Naive thymus-derived CD8-positive, alpha-beta T cell (primary cell): ENCODE measurements at places on chromosomes 2 and 18. TPM values are rescaled to one million over a fixed set of nuclear protein-coding genes. Genes with fewer than 3 reads are reported as not detected.
A peak's percentile ranks its signal among the peaks of the same experiment; 100 is the strongest.

- no peak for DNase-seq
Measured at GRCh38 chr2:236616624-236617023, 47.0 kb downstream of the ACKR3 start.

- no peak for DNase-seq
Measured at GRCh38 chr2:127927384-127927783, 41.6 kb upstream of the AMMECR1L start.

- no peak for DNase-seq
Measured at GRCh38 chr18:61350578-61350977, 17.3 kb downstream of the CDH20 start.

DNA sequence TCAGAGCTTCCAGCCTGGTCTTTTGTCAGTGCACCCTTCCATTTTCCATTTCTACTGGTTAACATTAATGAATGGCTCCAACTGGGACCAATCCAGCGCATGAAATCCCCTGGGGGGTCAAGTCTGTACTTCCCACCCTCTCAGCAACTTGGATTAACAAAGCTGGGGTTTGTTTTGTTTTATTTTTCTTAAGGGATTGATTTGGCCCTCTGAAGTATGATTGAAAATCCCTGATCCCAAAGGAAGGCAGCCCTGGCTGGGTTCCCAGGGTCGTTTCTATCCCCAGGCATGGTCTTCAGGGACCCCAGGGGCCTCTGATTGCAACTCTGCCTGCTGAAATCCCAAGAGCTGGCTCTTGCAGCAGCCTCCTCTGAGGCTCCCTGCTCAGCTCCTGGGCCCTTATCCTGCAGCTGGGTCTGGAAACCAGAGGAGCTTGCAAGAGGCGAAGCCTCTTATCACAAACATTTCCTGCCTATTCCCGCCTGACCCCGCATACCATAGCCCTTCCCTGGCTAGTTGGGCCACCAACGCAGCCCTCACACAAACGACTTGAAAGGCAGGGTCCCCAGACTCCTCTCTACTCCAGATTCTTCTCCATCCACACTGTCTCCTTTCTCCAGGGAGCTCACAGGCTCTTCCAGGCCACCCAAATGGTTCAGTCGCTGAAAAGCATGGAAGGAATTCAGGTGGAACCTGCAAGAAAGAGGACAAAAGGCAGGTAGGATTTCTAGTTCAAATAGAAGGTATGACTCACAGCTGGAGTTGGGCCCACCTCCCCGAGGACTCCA lies 109.7 kb upstream of the PKDCC start:
- no peak for DNase-seq

SRD5A2 gene
- total RNA-seq = not detected

PPP4R1 gene
- total RNA-seq = 34.4 TPM

- no peak for DNase-seq
Measured at GRCh38 chr2:38933653-38934052, 44.0 kb downstream of the ARHGEF33 start.

TPO gene
- not detected for total RNA-seq

GRCh38 chr2:13481201-13481600 lies 764.5 kb downstream of the TRIB2 start:
- DNase-seq = no peak

DNA sequence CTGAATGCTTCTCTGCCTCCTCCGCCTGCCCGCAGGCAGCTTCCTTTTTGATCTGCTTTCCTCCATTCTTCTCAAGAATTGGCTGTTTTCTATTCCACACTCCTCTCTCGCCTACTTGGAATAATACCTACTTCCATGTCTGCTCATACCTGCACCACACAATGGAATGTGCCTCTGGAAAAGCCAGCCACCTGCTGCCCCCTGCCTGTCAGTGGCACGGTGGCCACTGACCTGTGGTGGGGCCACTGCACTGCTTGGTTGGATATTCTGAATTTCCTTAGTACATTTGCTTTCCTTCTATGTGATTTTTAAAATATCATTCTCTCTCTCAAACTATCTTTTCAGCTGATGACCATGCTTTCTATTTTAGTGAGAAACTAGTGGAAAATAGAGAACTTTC lies 406.9 kb downstream of the DCDC2C start:
- DNase-seq = no peak

RAB6C gene
- not detected for total RNA-seq

DNA sequence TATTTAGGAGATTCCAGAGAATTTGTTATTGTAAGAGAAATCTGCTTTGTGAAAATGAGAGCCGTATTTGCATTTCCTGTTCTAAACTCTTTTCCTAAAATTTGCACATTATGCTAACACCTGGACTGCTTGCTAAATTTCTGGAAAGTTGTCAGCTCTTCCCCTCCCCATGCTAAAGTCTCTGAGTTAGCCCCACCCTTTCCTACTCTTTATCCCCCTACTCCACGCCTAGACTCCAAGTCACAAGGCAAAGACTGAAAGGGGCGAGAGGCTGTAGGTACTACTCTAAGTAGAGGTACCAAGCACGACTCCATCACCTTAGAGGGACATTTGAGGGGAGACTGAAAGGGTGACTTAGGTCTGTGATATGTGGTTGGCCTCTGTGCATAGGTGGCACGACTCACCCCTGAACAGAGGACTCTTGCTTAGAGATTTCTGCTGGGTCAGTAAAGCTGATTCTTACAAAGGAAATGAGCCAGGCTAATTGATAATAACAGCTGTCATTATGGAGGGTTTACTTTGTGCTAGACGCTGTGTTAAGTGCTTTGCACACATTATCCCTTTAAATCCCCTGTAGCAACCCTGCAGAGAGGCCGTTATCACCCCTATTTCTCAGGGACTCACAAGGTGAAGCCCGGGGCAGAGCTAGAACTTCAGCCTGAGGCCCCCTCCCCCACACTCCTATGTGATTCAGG lies 373.5 kb downstream of the EN1 start:
- DNase-seq = no peak

GRCh38 chr2:225737556-225737955 lies 338.0 kb downstream of the NYAP2 start:
- no peak for DNase-seq

DNA sequence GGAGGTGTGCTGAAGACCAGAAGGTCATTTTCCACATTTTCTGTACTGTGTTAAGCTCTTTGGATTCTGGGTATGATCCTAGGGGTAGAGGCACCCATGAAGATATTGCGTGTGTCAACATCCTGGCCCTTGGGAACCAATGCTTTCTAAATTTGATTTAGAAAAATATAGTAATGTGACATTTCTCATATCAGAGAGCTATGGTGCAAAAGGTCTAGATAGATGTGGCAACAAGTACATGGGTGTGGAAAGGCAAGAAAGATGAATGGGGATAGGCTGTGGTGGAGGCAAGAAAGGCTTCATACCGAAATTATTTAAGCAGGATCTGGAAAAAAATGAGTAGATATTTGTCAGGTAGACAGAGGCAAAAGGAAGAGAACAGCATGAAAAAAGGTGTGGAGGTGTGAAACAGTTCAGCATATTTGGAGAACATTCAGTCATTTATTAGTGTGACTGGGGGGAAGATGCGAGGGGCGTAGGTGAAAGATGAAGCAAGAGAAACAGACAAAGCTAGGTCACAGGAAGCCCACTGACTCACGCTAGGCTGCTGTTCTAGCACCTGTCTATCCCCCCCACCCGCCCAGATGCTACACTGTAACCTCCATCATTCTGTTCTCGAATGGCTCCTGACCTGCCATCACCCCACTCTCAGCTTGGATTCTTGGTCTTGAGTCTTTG lies 11.7 kb downstream of the DOK1 start:
- DNase-seq = no peak

DNA sequence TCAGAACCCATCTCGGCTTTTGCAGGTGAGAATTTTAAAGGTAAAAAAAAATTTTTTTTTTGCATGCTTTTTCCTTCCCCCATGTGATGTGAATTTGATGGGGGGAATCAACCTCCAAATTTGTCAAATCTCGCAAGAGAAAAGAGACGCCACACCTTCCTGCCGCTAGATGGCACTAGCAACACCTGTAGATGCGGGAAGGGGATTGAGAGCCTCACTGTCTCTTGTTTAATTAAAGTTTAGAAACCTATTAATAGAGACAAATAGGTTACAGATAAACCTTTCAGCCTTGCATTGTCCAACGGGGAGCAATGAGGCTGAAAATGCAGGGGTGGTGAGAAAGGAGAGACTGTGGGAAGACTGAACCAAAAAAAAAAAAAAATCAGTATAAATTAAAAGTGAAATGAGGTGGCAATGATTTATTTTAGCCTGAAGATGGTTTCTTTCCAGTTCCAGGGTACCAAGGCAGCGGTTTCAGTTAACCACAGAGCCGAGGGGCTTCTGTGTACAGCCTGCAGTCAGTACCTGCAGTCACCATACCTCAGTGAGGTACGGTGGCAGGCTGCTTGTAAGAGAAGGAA lies 84.6 kb downstream of the NRP2 start:
- peak; percentile 49 for DNase-seq

DNA sequence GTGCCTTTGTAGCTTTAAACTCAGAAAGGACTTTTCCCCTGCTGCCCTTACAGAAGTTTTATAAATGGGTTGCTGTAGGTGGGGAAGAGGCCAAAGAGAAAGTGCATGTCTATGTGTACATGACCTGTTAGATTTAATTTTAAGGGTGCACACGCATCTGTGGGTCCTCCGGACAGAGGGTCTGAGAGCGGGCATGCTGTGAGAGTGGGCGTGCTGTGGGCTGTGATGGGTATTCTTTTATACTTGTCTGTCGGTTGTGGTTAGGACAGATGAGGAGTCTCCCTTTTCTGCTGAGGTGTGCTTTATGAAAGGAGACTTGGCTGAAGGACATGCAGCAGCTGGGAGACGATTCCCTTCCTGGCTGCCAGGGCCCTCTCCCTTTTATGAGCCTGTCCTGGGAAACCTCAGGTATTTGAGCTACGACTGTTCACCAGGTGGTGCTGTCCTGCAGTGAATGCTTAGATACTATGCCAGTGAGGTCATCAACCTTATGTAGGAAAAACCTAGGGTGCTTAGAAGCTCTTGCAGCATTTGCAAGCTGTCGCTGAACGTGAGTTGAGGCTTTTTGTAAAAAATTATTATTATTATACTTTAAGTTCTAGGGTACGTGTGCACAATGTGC lies 67.5 kb downstream of the TANC1 start:
- peak; percentile 24 for DNase-seq

GRCh38 chr2:71941726-71942525 lies 205.7 kb downstream of the CYP26B1 start:
- no peak for DNase-seq

GRCh38 chr2:233482616-233483015 lies 84.0 kb downstream of the USP40 start:
- DNase-seq = no peak

DNA sequence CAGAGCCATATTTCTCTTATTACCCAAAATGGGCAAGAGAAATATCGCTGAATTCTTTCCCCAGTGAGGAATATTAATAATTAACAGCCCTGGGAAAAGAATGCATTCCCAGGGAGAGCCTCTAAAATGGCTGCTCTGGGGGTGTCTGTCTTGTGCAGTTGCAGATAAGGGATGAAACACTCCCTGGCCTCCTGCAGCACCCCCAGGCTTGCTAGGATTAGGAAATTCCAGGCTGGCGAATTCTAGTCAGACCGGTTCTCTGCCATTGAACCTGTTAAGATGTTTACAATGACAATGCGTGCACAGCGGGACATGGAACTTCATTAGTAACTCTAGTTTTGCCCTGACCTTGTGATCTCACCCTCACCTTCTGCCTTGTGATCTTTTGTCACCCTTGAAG lies 24.5 kb downstream of the MRPL30 start:
- DNase-seq = no peak

DNA sequence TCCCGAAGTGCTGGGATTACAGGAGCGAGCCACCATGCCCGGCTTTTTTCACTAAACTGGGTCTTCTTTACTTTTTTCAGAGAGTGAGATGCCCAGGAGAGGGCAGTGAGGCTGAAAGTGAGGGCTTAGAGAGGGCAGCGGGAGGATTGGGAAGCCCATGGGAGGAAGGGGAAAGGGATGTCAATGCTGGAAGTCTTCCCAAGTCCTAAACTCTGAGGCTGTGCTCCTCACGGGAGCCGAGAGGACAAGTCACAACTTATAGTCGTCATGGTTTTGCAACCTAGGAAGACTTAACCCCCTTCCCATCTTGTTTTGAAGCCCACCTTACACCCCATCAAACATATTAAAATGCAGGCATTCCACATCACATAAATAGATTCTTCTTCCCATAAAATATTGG lies 15.1 kb upstream of the MEP1B start:
- no peak for DNase-seq

- DNase-seq = no peak
Measured at GRCh38 chr2:42223067-42223854, 54.1 kb downstream of the EML4 start.

- no peak for DNase-seq
Measured at GRCh38 chr2:237572742-237573101, 6.3 kb downstream of the PRLH start.

ANKRD30BL gene
- total RNA-seq = 0.39 TPM

GRCh38 chr2:17879137-17879912 lies 858 bp downstream of the KCNS3 start:
- DNase-seq = no peak

DNA sequence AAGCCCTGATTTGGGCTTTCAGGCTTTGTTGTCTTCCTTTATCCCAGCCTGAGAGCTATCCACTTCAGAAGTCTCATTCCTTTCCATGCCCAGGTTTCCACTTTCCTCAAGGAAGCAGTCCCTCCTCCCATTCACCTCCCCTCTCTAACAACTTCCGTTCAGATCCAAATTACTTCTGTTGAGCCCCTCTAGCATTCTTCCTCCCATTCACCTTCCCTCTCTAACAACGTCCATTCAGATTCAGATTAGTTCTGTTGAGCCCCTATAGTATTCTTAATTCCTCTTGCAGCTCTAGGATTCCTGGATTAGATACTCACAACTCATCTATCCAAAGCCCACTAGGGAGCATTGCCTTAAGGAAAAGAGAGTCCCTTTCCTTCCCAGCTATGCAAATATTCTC lies 216.8 kb downstream of the RAD51AP2 start:
- no peak for DNase-seq

- DNase-seq = no peak
Measured at GRCh38 chr2:232894746-232895145, 24.7 kb downstream of the SNORC start.

- no peak for DNase-seq
Measured at GRCh38 chr2:117068371-117068770, 746.1 kb upstream of the DDX18 start.

- no peak for DNase-seq
Measured at GRCh38 chr2:239401881-239402233, 1.0 kb upstream of the HDAC4 start.

- no peak for DNase-seq
Measured at GRCh38 chr2:220670511-220670910, 901.6 kb downstream of the EPHA4 start.
